ENCODE measurements at places on chromosomes 2 and 18.

DNA sequence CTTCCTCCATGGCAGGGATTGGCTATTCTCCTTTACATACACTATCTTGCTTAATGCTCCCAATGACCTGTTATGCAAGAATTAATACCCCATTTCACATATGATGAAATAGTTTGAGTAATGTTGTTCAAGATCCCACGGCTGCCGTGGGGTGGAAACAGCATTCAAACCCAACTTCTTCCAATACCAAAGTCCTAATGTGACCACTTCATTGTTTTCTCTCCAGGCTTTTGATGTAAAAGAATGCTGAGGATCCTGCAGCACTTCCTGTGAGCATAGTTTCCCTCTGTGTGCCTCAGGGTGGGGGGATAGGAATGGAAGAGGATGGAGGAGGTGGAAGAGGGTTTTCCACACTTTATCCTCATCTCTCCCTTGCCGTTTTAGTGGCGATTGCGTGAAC, 199.4 kb downstream of the IRS1 start:
- DNase-seq, result no peak

DNA sequence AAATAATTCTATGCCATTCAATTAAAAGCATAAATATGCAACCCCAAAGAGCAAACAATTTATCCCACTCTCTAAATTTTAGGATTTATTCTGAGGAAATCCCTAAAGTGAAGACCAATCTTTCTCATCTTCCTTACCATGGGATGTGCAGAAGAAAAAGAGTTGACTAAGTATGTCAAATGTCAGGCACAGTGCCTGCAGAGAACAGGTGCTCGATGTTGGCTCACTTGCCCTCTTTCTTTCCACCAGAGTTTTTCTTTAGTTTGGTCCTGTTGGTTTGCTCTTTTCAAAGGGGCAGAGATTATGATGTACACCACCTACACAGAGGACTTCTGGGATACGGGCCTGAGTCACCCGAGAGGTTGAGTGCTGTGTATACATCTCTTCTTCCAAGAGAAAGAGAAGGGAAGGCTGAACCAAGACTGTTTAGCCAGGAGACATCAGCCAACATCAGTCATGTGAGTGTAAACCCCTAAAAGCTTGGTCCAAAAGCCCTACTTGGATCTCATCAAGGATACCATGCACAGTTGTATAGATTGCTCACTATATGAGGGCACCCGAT, 51.7 kb downstream of the SUMO1 start:
- DNase-seq, result no peak

DNA sequence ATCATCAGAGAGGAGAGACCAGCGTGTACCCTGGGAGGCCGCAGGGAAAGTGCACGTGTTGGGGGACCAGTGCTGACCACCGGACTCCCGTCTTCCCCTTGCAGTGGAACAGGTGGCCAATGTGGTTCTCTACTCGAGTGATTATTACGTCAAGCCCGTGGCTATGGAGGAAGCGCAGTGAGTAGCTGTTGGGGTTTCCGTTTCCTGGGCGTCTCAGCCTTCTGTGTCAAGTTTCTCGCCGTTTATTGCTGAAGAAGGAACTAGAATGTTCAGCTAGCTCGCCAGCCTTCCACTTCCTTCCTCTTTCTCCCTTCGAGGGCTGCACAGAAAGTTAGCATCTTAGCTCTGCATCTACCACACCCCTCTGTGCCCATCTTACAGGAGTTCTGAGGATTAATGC, 22.8 kb upstream of the DGKD start:
- DNase-seq, result peak; percentile 62

GRCh38 chr18:60935041-60935910, 398.0 kb upstream of the CDH20 start:
- DNase-seq, result no peak

DNA sequence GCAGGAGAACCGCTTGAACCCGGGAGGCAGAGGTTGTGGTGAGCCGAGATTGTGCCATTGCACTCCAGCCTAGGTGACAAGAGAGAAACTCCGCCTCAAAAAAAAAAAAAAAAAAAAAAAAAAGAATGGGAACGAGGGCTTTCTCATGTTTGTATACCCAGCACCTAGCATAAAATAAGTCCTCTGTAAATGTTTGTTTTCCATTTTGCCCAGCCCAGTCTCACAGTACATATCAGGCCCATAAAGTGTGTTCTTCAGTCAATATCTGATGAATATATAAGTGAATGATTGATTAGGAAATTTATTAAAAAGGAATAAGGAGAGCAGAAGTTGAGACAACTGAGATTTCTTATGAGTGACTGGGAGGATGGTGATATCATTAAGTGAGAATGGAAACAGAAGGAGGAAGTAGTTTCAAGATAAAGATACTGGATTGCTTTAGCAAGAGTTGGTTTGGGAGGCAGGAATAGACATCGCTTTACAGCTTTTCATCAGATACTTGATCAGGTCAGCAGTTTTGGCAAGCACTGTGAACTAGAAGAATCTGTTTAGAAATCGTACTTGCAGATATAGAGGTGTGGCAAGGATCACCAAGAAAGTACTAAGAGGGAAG, 327.5 kb downstream of the KIAA1328 start:
- no peak for DNase-seq

DNA sequence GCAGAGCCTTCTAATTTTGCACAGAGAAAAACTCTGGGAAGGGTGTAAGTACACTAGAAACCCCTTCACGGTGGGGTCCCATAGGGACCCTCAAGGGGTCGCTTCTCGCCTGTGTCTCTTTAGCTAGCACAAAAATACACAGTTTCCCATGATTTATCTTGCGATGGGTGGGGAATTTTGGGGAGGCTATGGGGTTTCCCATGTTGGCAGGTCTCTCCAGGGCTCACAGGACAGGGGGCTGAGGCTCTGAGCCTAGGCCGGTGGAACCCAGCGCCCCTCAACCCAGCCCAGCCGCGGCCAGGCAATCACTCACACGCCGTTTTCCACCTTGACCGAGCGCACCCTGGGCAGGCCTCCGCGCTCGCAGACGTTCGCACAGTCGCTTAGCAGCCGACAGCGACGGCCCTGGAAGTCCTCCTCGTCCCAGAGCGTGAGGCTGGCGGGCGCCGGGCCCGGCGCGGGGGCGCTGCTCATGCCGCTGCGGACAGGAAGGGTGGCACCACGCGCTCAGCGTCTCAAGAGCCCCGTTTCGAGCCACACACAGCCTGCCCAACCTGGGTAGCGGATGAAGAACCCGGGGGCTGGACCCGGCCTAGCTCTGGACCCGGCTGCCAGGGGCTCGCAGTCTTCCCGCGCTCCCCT, 398 bp downstream of the CRYBA2 start:
- peak; percentile 25 for DNase-seq

- no peak for DNase-seq
Observed at GRCh38 chr2:128636802-128637147, 318.1 kb upstream of the HS6ST1 start.

DNA sequence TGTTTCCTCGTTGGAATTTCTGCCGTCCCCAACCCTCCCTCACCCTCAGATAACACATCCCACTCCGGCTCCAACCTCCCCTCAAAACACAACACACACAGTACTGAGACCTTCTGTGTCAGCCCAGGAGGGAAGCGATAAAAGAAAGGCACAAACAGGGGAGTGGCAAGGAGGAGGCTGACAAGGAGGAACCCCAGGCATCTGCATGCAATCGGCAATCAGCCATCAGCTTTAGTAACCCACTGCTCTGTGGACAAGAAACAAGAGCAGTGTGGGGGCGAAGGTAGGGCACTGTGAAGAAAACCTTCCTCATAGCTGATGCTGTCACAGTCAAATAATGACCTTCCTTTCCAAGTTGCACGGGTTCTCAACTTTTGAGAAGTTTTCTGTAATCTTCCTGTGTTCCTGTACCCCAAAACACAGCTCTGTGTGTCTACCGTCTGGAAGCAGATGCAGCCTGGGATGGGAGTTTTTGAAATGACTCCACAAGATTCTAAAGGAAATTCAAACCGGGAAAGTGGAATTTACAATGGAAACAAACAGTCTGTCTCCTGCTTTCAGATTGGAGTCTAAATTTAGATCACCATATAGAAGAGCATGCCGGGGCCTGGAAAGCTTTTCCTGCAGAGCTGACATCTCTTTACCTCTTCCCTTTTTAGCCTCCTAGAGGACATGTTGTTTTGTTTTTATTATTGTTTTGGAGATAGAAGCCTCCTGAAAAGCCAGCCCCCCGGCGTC, 16.4 kb upstream of the LPIN2 start:
- DNase-seq, result no peak

GRCh38 chr2:134324430-134324829, 70.6 kb downstream of the MGAT5 start:
- DNase-seq, result no peak

DNA sequence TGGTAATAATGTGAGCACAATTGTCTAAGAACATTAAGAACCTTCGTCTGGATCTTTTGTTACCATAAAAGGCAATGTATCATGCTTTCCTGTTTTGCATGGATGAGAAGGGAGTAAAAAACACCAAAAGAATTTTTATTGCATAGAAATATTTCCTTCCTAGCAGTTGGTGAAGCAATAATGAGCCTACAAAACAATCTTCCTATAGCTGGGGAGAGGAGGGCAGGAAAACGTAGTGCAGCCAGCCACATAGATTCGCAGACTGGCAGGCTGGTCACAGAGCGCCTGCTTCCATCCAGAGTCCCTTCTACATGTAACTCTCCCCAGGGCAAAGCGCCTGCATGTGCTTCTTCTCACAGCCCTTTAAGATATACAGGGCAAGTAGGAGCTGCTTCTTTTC, 190.4 kb downstream of the BABAM2 start:
- DNase-seq, result no peak

DNA sequence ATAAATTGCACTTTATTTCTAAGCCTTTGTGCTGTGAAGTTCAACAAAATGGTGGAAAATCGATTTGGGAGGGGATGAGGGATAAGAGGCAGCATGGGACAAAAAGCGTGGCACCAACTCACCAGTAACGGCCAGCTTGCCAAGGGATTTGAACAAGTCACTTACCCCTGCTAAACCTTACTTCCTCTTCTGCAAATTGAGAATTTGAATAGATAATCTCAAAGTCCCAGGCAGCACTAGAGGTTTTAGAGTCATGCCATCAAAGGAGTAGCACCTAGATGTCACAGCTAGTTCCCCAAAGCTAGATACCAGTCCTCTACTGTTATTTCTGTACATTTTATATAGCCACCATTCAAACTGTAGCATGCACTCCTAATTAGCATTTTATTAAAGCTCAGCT, 83.7 kb upstream of the VRK2 start:
- DNase-seq, result no peak

GRCh38 chr18:48412339-48412929, 3.3 kb upstream of the ZBTB7C start:
- DNase-seq, result peak; percentile 36

GRCh38 chr2:219474285-219475060, 24.2 kb upstream of the GMPPA start:
- DNase-seq, result no peak

- peak; percentile 19 for DNase-seq
Observed at GRCh38 chr2:172200495-172201085, 97.9 kb upstream of the DLX2 start.

GRCh38 chr2:47014564-47015051, 99.0 kb upstream of the MCFD2 start:
- no peak for DNase-seq

- DNase-seq, result no peak
Observed at GRCh38 chr2:19579461-19579860, 221.0 kb upstream of the OSR1 start.

DNA sequence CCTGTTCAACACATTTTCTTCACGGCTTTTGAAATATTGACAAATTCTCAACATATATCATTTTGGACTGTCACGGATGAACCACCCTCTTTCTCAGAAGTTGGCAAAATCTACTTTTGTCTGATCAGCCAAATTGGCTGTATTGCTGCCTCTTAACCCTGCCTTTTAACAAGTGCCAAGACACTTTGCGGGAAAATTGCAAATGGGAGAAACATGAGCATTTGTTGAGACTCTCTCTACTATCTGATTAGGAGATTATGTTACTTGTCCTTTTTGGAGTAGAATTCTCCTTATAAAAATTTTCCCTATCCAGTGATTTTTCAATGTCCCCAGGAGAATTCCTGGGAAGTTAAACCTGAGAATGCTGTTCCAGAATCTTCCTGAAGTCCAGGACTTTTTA, 256.2 kb upstream of the ZSWIM2 start:
- no peak for DNase-seq

- no peak for DNase-seq
Observed at GRCh38 chr2:40556739-40557138, 104.8 kb upstream of the SLC8A1 start.

DNA sequence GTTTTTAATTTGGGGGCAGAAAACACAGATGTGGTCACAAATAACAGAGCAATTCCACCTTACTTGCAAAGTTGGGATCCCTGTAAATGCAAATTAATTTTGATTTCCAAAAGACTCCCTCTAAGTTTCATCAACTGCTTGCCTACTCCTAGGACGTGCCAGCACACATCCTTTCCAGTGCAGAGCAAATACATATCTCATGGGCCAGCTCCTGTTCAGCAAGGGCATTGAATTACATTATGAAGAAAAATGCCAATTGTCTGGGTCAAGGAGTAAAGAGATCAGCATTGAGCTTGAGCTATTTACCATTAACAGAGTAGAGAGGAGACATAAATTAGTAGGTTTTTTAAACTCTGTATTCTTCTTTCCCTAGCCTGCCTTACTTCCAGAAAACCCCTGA, 18.8 kb downstream of the PID1 start:
- DNase-seq, result no peak

GRCh38 chr2:25808006-25808383, 70.3 kb downstream of the ASXL2 start:
- no peak for DNase-seq

DNA sequence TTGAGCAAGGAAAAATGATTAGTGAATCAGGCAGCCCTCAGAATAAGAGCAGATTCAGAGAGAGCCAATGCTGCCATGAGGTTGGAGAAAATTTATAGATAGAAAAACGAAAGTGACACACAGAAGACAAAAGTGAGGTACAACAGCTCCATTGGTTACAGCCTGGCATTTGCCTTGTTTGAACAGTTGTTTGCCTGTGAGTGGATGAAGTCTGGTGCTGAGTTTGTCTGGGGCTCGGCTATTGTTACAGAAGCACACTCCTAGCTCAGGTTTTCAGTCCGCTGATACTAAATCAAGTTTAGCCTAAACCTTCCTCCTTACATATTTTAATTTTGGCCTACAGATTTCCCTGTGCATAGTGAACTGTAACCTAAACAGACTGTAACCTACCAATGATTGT, 387.8 kb upstream of the RAB12 start:
- DNase-seq, result no peak

DNA sequence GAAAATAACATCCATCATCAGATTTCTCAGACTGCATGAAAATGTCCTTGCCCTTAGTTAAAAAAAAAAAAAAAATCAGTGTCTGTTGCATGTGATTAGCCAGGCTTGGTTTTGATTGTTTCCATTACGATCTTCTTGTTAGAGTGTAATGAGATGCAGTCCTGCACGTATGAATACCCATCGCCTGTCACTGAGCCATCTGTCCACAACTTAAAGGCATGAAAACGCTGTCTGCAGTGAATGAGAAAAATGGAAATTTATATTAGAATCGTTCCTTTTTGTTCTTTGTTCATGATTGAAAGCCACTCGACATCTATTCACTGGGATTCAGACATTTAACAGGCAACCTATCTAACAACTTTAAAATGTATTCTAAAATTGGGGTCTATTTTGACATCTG, 521.7 kb upstream of the SPHKAP start:
- no peak for DNase-seq

- DNase-seq, result no peak
Observed at GRCh38 chr2:48694149-48694548, 61.4 kb downstream of the LHCGR start.
